ENCODE measurements at places on chromosomes 11 and 22.
A peak's percentile ranks its signal among the peaks of the same experiment; 100 is the strongest.

DNA sequence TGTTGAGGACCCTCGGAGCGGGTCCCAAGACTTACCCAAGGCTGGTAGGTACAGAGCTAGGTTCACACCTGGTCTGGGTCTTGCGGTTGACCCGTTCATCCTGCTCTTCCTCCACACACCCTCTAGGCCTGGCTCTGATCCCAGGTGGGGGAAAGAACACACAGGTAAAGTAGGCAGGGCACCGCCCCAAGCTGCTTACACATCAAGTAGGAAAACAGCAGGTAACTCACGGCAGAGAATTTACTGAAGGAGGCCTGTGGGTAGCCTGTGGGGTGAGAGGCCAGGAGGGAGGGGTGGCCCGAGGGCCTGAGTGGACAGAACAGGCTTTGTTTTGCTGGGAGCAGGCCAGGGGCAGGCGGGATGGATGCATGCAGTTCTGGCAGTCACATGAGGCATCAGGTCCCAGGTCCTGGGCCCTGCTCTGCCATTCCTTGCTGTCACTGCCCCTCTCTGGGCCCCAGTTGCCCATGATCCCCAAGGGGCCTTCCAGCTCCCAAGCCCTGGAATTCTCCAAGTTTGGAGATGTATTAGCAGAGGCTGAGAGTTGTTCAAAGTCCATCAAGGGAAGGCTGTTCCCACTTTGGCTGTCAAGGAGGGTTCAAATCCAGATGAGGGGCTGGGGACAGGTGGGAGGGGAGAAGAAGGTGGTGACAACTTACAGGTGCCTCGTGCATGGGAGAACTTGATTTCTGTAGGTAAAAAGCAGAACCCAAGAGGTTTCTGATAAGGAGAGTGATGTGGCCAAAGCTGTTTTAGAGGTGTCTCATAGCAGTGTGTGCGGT is 5.7 kb downstream of the TSKU start:
- DNase-seq, result no peak

- DNase-seq, result no peak
Observed at GRCh38 chr22:35620624-35621251, 3.6 kb upstream of the MB start.

DNA sequence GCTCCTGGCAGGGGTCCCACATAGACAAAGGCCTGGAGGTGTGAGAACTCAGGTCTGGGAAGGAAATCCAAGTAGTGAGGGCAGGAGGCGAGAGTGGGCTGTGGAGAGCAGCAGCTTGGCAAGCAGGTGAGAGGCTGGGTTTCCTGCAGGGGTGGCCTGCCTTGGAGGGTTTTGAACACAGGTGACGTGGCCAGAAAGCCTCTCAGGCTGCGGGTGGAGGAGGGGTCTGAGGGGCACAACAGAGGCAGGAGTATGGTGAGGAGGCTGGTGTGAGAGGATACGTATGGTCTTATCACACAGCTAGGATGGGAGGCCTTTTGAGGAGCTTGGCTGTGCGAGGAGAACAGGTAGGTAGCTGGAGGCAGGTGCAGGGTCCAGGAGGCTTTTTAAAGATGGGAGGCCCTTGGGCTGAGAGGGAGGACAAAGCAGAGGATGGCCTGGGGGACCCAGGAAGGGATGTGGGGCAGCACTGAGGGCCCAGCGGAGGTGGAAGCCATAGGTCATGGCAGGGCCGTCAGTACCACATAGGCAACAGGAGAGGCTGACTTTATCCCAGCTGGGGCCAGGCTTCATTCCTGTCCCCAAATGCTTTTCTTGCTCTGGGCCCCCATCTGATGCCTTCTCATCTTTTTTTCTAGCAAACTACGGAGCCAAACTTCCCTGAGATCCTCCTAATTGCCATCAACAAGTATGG is 84.4 kb downstream of the MYO7A start:
- DNase-seq, result no peak

GRCh38 chr22:24402460-24403192 is 24.8 kb upstream of the ADORA2A start:
- DNase-seq, result no peak

- no peak for DNase-seq
Observed at GRCh38 chr22:47797342-47797945, 1035.0 kb downstream of the TBC1D22A start.

- DNase-seq, result no peak
Observed at GRCh38 chr11:58061813-58062212, 31.1 kb downstream of the OR6Q1 start.

DNA sequence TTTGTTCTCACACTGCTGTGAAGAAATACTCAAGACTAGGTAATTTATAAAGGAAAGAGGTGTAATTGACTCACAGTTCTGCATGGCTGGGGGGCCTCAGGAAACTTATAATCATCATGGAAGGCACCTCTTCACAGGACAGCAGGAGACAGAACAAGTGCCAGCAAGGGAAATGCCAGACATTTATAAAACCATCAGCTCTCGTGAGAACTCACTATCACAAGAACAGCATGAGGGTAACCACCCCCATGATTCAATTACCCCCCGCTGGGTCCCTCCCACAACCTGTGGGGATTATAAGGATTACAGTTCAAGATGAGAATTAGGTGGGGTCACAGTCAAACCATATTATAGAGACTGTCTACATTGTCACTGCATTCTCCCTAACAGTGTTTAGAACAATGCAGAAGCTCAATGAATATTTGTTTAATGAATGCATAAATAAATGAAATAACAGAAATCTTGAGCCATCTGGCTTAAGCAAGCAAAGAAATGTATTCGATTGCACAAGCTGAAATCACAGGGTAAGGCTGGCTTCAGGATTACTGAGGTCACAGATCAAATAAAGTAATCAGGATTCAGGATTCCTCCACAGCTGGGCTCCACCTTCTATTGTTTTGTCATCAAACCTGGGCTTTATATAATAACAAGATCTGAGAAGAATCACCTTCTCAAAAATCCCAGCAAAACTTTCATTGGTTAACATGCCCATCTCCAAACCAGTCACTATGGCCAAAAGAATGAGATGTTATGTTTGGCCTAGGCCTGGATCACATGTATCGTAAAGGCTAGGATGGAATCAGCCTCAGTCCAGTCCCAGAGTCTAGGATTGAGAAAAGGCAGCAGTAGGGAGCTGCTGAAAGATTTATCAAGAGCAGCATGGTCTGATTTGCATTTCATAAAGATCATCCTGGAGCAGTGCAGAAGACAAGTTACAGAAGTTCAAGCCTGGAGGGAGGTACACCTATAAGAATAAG is 137.8 kb upstream of the UBASH3B start:
- DNase-seq, result no peak

GRCh38 chr11:100816823-100817222 is 129.7 kb downstream of the ARHGAP42 start:
- no peak for DNase-seq

DNA sequence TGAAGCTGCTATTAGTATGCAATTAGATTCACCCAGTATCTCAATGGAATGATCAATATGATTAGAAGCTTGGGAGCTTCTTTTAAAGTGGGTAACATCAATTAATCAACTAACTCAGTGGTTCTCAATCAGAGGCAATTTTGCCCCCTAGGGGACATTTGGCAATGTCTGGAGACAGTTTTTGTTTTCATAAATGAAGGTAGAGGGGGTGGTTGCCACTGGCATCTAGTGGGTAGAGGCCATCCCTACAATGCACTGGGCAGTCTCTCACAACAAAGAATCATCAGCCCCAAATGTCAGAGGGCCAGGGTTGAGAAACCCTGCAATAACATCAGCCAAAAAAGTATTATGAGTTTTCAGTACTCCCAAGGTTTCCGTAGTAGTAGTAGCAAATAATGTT is 5.9 kb upstream of the AMOTL1 start:
- DNase-seq, result no peak

DNA sequence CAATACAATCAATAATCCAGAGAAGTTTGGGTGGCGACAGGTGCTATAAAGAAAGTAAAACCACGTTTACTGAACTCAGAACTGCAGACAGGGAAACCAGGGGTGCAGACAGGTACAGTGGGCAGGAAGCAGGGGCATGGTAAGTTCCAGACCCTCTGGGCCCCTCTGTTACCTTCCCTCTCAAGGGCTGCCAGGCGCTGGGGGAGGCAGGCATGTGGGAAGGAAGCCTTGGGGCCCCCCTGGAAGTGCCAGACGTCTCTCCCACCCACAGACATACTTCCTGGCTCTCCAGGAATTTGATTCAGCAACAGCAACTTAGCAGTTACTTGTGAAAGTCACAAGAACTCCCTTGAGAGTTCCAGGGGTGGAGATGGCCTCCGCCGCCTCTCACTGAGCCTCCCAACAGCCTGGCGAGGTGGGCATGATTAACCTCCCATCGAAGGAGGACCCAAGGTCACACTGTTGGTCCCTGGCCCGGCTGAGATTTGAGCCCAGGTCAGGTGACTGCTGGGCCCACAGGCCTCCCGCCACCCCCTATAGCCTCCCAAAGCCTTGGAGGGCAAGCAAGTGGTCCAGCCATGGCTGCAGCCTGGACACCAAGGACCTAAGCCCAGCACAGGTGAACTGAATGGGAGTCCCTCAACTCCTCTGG is 14.1 kb upstream of the TSKU start:
- DNase-seq, result no peak

- no peak for DNase-seq
Observed at GRCh38 chr22:49017482-49018329, 810.0 kb downstream of the BRD1 start.

- DNase-seq, result peak; percentile 37
Observed at GRCh38 chr22:22745225-22746060, 101.0 kb downstream of the GGTLC2 start.

- peak; percentile 20 for DNase-seq
Observed at GRCh38 chr11:125393331-125393730, 102.7 kb downstream of the FEZ1 start.

Data from HuH-7 (cell line).